ENCODE measurements at places on chromosomes 6 and 20.

- DNase-seq = no peak
Measured at GRCh38 chr6:16375843-16376242, 137.5 kb downstream of the GMPR start.

GRCh38 chr20:25050501-25051350, 7.2 kb downstream of the ACSS1 start:
- DNase-seq = no peak

- no peak for DNase-seq
Measured at GRCh38 chr20:57601737-57602136, 18.5 kb downstream of the ZBP1 start.

DNA sequence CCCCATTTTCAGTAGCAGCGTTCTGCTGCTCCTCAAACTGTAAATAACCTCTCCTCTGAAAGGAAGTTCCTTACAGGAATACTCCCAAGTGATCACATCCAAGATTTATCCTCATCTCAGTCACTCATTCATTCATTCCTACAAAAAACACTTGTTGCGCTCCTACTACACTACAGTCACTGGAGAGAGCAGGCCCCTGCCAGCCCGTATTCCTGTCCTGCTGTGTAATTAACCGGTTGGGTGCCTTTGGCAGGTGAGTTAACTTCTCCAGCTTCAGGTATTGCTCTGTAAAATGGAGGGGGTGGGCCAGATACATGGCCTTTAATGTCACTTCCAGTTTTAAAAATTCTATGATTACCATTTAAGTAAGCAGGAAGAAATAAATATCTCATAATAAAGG, 15.0 kb upstream of the ZBTB24 start:
- DNase-seq = no peak

- peak; percentile 91 for DNase-seq
Measured at GRCh38 chr6:90098001-90098531, 198.6 kb downstream of the BACH2 start.

GRCh38 chr6:68040312-68040778, 594.7 kb upstream of the ADGRB3 start:
- no peak for DNase-seq

GRCh38 chr6:76831299-76831698, 632.0 kb downstream of the HTR1B start:
- DNase-seq = no peak

DNA sequence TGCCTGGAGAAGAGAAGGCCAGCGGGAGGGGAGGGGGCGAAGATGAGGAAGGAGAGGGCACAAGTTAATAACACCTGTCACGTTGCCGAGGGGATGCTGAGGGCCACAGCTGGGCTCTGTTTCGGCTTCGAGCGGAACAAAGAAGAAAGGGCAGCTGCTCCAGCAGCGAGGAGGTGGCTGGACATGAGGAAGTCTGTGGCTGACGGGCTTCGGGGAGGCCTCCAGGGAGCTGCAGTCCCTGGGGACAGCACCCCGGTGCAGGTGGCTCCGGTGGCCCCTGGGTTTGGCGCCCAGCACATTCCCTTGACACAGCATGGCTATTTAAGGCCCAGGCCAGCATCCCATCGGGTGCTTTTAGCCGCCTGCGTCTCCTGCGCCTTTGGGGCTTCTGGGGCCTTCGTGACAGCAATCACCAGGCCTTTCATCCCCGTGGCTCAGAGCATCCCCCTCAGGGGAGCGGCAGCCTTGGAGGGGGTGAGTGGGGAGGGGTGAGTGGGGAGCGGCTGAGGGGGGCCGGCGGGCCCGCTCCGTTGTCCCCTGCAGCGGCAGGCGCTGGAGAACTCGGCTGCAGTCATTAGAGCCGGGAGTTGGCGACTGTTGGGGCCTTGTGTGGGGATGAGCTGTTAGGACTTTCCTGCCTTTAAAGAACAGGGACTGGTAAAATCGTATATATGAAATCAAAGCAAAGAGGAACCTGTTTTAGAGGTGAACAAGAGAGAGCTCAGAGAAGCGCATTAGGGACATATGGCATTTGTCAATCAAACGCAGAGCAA, 99.0 kb downstream of the TMEM242 start:
- no peak for DNase-seq

DNA sequence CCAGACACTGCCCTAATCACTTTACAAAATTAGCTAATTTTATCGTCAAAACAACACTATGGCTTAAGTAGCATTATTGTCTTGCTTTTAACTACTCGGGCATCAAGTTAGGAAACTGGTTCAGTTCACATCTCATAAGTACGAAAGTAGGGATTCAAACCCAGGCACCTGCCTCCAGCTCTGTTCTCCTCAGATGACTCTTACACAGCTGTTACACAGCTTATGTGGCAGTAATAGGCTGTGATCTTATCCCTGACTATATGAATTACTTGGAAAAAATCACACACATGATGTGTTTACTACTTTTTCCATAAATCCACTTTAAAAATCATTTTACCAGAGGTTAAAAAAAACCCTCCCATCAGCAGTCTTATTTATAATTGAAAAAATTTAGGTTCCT, 389.2 kb upstream of the FLRT3 start:
- no peak for DNase-seq

GRCh38 chr6:49025273-49026240, 437.5 kb downstream of the MMUT start:
- no peak for DNase-seq

GRCh38 chr20:36128463-36129159, 25.9 kb upstream of the EPB41L1 start:
- peak; percentile 89 for DNase-seq

DNA sequence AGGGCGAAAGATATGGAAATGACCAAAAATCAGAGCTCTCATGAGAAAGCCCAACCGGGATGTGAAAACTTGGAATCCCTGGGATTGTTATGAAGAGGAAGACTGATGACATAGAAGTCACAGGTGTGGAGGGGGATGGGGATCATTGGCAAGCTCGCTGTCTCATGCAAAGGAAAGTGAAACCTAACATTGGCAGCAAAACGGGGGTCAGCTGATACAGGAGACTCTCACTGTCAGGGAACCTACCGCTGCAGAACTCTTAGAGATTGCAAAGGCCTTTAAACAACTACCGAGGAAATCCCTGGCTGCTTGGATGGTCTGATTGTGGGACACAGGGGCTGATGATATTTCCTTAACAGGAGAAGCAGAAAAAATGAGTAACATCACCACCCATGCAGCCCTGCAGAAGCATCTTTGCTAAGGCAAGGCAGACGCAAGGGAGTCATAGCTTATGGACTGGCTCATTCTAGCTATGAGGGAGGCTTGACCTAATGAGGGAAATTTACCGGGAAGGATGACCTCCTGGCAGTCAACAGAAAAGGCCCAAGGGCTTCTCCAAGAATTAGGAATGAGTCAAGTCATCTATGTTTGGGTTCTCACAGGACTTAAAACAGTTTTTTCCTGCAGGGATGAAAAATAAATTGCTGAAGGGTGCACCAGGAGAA, 7.0 kb downstream of the MUC21 start:
- DNase-seq = peak; percentile 46

DNA sequence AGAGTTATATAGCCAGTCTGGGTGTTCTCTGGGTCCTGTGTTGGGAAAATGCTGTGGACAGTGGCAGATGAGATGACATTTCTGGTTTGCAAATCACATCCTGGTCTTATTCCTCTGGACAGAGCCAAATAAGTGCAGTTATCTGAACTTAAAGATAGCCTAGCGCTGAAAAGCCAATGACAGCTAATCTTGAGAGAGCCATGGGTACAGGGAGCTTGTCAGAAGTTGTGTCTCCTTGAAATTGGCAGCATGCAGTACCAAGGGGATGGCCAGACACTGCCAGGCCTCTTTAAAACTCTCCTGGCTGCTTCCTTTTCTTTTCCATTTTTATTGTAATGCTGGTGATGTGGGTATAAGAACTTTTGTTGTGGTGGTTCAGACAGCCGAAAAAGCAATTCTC, 362.5 kb downstream of the FARS2 start:
- DNase-seq = no peak

DNA sequence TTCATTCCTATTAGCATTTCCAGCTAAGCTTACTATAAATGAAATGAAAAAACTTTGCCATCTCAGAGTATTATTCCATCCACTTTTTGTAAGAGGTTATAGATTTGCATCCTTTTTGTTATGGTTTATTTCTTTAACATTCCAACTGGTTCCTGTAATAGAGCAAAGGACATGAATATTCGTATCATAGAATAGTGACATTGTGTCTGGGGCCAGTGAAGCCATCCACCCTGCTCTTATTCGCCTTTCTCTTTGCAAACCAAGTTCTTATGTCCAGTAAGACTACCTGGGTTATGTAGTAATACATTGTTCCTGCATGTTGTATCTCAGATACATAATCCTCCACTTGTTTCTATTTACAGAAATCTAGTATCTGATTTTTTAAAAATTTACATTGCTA, 43.1 kb downstream of the DCBLD1 start:
- DNase-seq = no peak

Measured in EH (cell line).